ENCODE measurements at places on chromosomes 12 and 14.

- peak; percentile 36 for DNase-seq
Observed at GRCh38 chr12:18391151-18391550, 129.8 kb downstream of the PIK3C2G start.

DNA sequence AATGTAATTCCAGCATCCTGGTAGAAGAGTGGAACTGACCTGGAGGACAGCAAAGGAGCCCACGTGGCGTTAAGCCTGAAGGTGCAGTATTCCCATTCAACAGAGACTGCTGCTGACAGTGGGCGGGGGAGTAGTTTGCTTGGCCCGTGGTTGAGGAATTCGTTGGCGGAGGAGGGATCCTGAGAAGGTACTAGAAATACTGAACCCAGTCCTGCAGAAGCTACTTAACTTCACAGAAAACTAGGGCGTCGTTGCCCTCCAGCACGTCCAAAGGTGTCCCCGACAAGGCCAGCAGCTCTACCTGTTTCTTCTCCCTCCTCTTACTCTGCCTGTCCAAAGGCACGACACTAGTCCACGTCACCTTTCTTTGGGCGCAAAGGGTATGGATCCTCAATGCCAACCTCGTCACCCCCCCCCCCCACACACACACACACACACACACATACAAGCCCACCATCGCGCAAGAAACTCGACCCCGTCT, 303 bp downstream of the PUS7L start:
- peak; percentile 28 for DNase-seq

DNA sequence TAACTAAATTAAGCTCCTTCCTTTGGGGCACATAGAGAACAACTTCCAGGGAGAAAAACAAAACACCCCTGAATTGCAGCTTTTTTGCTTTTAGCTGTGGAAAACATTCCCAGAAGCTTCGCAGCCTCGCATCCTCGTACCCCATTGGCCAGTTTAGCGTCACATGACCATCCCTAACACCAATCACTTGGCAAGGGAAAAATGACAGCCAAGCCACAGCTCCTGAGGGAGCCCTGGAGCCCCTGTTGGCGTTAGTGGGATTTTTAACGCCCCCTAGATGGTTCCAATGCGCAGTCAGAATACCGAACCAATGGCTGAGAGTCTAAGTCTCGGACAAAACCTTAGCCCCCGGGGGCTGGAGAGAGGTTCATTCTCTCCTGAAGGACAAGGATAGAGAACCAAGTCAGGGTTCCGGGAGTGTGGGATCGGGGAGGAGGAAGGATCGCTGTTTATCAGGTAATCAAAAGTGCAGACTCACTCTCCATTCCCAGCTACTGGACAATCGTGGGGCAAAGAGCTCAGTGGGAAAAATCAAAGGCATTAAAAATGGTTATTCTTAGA, 135.6 kb upstream of the HIF1A start:
- DNase-seq: no peak

DNA sequence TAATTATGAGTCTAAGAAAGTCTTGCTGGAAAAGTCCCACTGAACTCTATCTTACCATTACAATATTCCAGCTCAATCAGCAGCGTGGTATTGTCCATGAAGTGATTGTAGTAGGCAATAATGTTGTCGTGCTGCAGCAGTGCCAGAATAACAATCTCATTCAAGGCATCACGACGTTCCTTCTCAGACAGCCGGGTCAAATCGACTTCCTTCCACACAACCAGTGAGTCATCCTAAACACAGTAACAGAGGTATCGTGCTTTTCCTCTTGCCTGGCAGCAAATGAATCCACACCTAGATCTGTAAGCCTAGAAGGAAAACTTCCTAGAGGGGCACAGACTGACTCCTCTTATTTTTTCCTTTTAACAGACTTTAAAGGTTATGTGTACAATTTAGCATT, 2.9 kb downstream of the NEK9 start:
- DNase-seq: peak; percentile 21

- no peak for DNase-seq
Observed at GRCh38 chr14:77377502-77377844, 294 bp downstream of the SAMD15 start.

- DNase-seq: no peak
Observed at GRCh38 chr14:73457924-73458182, 493 bp downstream of the NUMB start.

- peak; percentile 65 for DNase-seq
Observed at GRCh38 chr12:45991284-45992249, 1.2 kb upstream of the SCAF11 start.

- peak; percentile 18 for DNase-seq
Observed at GRCh38 chr12:105906561-105906960, 232.2 kb downstream of the NUAK1 start.

DNA sequence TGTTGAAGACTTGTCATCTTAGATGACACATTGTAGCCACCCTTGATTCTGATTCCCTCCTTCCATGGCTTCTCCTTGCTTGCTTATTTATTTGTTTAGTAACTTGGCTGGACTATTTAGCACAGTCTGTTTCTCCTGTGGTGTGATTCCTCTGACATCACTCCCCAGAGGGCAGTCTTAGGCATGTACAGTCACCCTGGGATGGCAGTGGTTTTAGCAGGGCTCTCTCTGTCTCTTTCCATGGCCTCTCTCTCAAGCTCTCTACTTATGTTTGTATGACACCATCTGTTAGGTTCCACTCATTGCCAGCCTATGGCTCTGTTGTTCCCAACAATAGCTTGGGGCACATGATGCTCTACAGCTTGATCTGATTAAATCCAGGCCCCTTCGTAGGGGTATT, 158.3 kb downstream of the ADGRD1 start:
- DNase-seq: peak; percentile 40

DNA sequence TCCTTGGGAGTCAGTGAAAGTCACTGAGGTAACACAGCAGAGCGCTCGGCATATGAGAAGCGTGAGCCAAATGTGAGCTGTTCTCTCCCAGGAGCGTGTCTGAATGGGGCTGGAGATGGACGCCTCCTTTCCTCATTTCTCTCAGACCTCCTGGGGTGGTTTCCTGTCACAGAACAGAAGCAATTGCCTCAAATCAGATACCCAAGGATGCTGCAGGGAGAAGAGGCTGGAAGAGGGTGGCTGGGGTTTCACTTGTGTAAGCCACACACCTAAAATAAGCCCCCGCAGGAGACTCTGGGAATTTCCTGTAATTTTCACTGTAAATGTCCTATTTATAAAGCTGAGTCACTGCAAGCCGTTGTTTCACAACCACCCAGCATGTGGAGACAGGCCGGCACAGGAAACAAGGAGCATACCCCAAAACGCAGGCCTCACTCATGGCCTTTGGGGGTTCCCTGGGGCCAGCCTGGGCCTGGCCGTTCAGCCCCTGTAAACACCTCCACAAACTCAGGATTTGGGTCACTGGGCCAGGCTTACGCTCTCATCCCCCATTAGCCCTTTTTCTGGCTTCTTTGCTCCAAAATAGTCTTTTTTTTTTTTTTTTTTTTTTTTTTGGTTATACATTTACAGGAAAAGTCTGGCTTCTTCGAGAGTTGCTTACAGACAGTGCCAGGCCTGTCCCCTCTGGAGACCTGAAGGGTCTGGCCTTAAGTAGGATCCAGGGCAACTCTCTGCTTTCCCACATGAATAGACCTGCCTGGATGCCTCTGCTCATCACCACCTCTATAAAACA, 55.3 kb downstream of the VCPKMT start:
- DNase-seq: peak; percentile 97

DNA sequence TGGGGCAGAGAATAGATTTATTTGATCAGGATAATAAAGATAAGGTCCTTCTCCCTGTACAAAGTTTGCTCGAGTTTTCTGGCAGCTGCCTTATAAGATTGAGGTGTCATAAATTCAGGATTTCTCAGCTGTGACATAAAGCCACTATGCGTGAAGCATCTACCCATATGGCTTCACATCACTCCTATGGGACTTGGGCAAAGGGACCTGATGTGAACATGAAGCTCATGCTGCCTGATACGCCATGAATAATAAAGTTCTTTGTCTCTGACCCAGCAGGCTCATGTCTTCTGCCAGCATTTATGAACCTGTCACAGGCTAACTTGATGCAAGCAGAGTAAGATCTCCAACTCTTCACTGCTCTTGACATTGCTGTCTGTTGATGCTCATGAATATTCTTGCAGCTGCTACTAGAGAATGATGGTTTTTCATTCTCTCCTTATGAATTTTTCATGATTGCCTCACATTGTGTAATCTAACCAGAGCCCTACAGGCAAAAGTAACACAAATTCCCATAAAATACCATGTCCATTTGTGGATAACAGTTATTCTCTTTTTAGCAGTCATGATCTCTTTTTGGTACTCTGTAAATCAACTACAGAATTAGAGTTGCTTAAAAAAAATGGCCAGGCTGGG, 49.0 kb upstream of the CPNE8 start:
- no peak for DNase-seq

DNA sequence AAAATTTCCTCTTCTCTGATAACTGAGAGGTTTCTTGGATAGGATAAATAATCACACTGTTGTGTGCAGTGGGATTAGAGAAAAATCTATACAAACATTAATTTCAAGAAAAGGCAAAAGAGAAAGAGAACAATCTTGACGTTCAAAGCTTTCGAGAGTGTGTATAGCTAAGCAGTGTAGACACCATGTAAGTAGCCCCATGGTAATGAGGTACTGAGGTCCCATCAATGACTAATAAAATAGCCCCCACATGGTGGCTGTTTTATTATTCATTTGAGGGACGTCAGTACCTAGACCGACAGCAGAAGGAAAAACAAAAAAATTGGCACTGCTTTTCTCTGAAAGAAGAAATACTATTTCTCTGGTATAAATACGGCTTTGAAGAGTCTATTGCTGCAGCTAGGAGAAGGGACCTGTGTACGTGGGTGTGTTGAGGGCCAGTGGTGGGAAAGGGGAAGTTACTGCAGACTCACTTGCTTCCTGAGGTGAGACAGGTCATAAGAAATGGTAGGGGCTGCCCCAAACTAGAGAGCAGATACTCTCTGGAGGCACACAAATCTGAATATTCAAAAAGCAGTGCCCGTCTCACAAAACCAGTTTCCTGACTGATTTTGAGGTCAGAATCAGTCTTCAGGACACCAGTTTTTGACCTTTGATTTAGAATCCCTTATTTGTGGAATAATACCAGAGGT, 339.8 kb downstream of the EMP1 start:
- DNase-seq: no peak

GRCh38 chr14:58547649-58548048, 90.1 kb upstream of the DACT1 start:
- no peak for DNase-seq
